ENCODE measurements at places on chromosomes 7 and 10.

- no peak for DNase-seq
Observed at GRCh38 chr7:15667991-15668390, 18.5 kb downstream of the MEOX2 start.

GRCh38 chr7:155917836-155918430, 105.7 kb upstream of the SHH start:
- DNase-seq: no peak

- DNase-seq: no peak
Observed at GRCh38 chr10:15642095-15642494, 77.6 kb downstream of the ITGA8 start.

- no peak for DNase-seq
Observed at GRCh38 chr10:96387601-96388000, 28.8 kb upstream of the OPALIN start.

GRCh38 chr10:71323407-71323806, 4.3 kb downstream of the SLC29A3 start:
- DNase-seq: no peak

- DNase-seq: peak; percentile 64
Observed at GRCh38 chr7:131546583-131547141, 9.8 kb downstream of the PODXL start.

GRCh38 chr10:12509016-12509793, 159.9 kb downstream of the CAMK1D start:
- DNase-seq: no peak

DNA sequence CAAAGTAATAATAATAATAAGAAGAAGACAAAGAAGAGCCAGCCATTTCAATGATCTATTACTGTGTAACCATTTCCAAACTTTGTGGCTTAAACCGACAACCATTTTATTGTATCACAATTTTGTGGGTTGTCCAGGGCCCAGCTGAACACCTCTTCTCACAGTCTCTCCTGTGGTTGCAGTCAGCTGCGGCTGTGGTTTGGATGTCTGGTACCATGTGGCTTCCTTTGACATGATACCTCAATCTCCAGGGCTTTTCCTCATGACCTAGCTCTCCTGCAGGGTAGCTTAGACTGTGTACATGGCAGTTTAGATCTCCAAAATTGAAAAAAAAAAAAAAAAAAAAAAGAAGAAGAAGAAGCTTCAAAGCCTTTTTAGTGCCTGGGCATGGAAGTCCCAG, 72.6 kb upstream of the NFKB2 start:
- DNase-seq: no peak

DNA sequence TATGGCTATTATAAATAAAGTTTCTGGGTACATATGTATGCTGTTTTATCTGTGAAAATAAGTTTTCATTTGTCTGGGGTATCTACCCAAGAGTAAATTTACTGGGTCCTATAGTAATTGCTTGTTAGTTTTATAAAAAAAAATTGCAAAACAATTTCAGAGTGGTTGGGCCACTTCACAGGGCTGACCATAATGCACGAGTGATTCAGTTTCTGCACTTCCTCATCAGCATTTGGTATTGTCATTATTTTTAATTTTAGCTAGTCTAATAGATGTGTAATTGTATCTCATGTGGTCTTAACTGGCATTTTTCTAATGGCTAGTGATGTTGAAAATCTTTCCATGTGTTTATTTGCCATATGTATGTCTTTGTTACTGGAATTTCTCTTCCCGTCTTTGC, 452.4 kb upstream of the AKR1E2 start:
- DNase-seq: no peak

DNA sequence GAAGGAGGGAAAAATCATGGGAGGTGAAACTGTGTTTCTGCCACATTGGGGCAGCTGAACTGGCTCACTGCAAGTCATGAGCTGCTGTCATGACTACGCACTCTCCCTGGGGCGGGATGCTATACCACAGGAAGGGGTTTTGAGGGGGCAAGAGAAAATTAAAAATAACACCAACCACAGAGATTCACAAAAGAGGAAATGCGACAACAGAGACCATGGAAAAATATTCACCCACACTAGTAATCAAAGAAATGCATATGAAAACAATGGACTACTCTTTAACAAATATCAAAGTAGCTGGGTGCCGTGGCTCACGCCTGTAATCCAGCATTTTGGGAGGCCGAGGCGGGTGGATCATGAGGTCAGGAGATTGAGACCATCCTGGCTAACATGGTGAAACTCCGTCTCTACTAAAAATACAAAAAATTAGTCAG, 65.2 kb upstream of the TM9SF3 start:
- peak; percentile 55 for DNase-seq

- no peak for DNase-seq
Observed at GRCh38 chr10:97327348-97328294, 6.9 kb downstream of the FRAT2 start.

- DNase-seq: no peak
Observed at GRCh38 chr7:11203683-11204082, 230.0 kb downstream of the PHF14 start.

Measured in GM20000 (cell line).